ENCODE measurements at places on chromosomes 3 and 15.

DNA sequence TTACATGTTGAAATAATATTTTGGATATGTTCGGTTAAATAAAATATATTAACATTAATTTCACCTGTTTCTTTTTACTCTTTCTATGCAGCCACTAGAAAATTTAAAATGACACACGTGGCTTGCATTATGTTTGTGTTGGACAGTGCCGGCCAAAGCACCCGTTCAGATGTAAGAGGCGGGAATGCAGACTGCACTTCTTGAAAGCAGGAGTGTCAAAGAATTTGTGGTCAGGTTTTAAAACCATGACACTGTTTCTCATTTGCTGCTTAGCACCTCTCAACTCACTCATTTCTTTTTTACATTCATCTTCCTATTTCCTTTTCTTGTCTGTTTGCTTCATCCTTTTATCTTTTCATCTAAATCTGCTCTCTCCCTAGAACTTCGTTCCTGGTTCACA lies 35.3 kb upstream of the MINAR1 start:
- DNase-seq, result no peak

GRCh38 chr15:53884441-53884840 lies 93.8 kb upstream of the UNC13C start:
- DNase-seq, result no peak

GRCh38 chr3:45064512-45065372 lies 38.6 kb downstream of the CLEC3B start:
- no peak for DNase-seq

DNA sequence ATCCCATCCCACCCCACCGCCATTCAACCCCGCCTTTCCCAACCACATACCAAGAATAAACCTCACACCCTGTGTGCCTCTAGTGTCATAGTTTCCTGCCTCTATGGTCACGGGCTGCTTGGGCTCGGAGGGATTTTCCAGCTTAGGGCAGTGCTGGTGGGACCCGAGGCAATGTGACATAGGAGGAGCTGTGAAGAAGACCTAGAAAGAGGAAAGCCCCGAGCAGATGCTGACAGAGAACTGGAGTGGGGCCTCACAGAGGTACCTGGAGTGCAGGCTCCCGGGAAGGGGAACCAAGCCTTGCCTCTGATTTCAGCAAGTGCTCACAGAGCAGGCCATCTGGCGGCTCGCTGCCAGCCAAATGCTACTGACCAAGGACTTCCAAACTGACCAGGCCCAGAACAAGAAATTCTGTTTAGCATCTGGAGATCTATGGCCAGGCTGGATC lies 27.5 kb downstream of the BHLHE40 start:
- no peak for DNase-seq

DNA sequence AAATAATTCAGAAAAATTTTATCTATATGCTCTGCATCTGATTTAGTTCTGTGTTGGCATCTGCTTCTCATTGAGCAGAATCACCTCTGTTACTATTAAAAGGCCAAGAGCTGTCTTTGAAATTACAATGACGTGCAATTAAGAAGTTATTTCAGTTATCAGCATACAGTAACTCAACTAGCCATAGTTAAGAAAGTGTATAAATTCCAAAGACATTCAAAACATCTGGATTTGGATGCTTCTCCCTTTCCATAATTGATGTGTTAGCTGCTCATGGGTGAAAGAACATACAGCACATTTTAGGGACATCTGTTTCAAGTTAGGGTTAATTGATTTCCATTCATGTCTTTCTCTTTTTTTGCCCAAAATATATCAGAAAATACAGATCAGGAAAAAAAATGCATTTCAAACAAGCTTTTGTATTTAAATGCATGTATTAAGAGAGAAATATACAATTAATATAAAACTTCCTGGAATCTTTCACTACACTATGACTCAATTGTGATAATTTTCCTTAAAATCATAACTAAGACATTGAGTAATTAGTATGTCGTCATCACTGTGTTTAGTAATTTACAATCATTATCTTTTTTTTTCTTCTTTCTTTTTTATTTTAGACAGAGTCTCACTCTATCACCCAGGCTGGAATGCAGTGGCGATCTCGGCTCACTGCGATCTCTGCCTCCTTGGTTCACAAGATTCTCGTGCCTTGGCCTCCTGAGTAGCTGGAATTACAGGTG lies 82.7 kb upstream of the MBNL1 start:
- DNase-seq, result no peak

- DNase-seq, result no peak
Observed at GRCh38 chr3:33636125-33636850, 81.8 kb downstream of the CLASP2 start.

GRCh38 chr3:175672119-175672689 lies 813.1 kb downstream of the NAALADL2 start:
- DNase-seq, result no peak

DNA sequence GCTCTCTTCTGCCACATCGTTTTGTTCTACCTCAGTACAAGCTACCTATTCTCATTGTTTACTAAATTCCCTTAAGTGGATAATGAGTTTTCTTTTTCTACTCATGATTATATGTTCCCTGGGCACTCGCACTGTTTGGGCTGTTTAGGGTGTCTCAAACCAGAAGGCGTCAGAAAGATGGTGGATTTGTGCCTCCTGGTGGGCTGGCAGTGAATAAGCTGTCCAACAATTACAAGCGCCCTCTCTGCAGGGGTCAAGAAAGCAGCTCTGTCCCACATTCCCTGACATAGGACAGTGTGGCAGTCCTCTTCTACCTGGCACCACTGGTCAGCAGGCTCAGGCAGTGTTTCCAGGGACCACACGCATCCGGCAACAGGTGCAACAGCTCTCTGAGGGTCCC lies 173.4 kb upstream of the PPP2R3A start:
- DNase-seq, result no peak

DNA sequence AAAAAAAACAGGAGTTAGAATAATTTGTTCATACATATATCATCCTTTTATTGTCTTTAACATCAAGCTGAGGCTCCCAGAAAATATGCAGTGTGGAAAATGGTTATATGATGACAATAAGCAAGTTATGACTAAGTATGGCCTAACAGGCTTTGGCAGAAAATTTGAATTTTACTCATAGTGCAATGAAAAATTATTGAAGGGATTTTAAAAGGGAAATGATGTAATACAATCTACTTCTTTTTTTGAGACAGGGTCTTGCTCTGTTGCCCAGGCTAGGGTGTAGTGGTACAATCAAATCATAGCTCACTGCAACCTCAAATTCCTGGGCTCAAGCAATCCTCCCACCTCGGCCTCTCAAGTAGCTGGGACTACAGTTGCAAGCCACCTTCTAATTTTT lies 78.7 kb downstream of the FAIM start:
- no peak for DNase-seq

- DNase-seq, result no peak
Observed at GRCh38 chr3:138172625-138173024, 2.1 kb downstream of the DBR1 start.

DNA sequence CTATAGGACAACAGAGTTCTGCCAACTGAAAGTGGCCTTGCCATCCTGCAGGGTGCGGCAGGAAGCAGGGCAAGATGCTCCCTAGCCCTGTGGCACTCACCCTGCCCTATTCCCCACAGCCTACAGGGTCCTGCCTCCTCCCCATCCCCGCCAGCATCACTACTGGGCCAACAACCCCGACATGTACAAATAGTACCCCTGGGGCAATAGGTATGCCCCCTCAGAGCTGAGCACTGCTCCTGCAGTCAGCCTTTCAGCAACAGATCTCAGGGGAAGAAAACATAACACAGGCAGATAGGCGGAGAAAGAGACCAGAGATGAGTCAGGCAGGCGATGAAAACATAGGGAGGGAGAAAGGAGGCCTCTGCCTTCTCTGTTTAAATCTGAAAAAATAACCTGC lies 74.7 kb downstream of the XXYLT1 start:
- no peak for DNase-seq

- DNase-seq, result no peak
Observed at GRCh38 chr3:59996056-59996455, 946.2 kb upstream of the CFAP20DC start.

- no peak for DNase-seq
Observed at GRCh38 chr15:74558706-74559105, 17.7 kb downstream of the ARID3B start.

- DNase-seq, result no peak
Observed at GRCh38 chr3:192033246-192033645, 572.3 kb downstream of the PYDC2 start.

Data from DMS79 (cell line).